Foreskin fibroblast (primary cell): ENCODE measurements at places on chromosomes 7 and 10.

- no peak for DNase-seq
Measured at GRCh38 chr10:102763037-102763607, 19.4 kb downstream of the WBP1L start.

GRCh38 chr7:105650382-105650970 lies 69.2 kb upstream of the EFCAB10 start:
- DNase-seq, result no peak

DNA sequence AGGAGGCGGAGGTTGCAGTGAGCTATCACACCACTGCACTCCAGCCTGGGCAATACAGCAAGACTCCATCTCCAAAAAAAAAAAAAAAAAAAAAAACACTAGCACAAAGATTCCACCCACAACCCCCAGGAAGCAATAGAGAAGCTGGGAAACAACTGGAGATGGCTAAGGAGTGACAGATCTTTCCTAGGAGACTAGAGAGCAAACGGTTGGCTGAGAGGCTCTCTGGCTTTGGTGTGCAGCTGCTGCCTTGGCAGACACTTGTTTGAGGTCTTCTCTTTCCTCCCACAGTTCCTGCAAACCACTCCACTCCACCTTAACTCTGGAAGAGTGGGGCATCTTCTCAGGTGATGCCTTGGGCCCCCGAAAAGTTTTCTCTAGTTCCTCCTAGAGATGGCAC lies 78.5 kb upstream of the LANCL2 start:
- DNase-seq, result no peak

- no peak for DNase-seq
Measured at GRCh38 chr10:72541337-72541736, 84.5 kb downstream of the MICU1 start.

GRCh38 chr7:73572767-73573186 lies 5.6 kb downstream of the TBL2 start:
- no peak for DNase-seq

DNA sequence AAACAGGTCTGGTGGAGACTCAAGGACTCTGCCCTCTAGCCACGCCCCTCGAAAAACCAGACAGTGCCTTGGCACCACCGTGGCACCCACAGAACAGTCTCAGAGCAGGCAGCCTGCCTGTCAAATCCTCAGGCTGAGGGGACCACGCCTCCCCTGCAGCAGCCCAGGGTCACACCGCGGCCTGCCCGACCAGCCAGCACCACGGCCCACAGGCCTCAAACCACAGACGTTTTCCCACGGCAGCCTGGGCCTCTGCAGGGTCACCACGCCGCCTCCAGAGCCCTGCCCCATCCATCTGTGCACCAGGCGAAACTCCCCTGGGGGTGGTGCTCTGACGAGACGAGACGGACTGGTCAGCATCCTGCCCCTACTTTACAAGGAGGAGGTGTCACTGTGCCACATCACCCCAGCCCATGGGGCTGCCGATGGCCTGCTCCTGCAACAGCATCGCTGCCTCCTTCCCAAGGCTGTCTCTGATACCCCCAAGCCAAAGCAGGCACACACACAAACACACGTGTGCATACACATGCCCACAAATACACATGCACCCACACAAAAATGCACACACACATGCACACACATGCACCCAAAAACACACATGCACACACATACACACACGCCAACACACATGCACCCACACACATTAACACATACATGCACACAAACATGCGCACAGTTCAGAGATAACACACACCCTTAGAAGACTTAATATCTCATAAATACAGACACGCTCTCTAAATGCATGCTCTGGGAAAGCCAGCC lies 24.6 kb downstream of the PAPOLB start:
- DNase-seq, result peak; percentile 70

DNA sequence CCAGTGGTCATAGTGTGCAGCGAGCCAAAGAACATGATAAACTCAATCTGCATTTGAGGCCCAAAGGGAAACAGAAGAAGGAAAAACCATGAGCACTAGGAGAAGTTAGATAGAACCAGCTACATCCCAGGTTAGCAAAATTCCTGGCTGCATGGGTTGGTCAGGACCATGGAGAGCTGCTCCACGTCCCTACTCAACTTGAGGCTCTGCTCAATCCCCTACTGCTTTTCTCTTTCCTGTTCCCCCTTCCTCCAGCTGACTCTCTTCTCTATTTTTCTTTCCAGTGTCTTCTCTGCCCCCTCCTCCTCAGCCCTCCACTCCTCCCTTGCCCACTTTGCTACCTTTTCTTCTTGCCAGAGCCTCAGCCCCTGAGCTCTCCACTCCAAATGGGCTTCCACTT lies 21.9 kb upstream of the VSIR start:
- peak; percentile 67 for DNase-seq
